ENCODE measurements at places on chromosomes 13 and 19.

- no peak for DNase-seq
Measured at GRCh38 chr19:13831537-13832467, 36.6 kb downstream of the ZSWIM4 start.

GRCh38 chr13:109734002-109734785 lies 52.2 kb downstream of the IRS2 start:
- no peak for DNase-seq

DNA sequence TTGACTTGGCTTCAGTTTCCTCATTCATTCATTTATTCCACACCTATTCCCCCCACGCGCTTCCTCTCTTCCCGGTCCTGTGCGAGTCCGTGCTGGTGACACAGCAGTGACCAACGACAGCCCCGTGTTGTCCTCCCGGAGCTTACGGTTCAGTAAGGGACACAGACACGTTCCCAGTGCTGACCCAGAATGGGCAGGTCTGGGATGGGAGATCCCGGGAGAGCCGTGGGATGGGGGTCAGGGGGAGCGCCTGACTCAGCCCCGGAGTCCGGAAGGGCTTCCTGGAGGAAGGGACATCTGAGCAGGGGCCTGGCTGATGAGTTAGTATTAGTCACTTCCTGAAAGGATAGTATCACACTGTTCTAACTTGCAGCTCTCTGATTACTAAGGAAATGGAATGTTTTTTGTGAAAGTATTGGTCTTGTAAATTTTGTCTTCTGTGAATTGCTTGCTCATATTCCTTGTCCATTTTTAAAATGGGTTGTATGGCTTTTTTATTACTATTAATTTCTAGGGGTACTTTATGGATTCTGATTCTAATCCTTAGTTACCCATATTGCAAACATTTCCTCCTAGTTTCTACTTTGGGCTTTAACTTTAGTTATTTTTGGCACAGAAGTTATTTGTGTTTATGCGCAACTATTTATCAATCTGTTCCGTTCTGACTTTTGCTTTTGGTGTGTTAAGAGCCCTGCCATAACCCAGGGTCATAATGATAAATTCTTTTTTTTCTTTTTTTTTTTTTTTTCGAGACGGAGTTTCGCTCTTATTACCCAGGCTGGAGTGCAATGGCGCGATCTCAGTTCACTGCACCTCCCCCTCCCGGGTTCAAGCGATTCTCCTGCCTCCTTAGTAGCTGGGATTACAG lies 708 bp upstream of the ERCC1 start:
- no peak for DNase-seq

DNA sequence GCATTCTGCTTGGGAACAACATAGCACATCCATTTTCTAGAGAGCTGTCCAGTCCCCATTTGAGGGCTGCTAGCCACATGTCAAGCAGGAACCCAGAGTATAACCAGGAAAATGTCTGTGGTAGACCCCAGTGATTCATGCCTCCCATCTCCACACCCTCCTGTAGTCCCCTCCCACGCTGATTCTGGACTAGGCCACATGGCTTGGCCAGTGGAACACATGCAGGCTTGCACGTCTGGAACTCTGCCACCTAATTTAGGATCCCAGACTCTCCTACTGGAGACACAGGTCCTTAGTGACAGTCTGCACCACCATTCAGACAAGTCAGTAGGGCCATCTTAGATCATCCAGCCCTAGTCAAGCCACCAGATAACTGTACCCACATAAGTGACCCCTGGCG lies 149.8 kb downstream of the ZIC5 start:
- DNase-seq: no peak

DNA sequence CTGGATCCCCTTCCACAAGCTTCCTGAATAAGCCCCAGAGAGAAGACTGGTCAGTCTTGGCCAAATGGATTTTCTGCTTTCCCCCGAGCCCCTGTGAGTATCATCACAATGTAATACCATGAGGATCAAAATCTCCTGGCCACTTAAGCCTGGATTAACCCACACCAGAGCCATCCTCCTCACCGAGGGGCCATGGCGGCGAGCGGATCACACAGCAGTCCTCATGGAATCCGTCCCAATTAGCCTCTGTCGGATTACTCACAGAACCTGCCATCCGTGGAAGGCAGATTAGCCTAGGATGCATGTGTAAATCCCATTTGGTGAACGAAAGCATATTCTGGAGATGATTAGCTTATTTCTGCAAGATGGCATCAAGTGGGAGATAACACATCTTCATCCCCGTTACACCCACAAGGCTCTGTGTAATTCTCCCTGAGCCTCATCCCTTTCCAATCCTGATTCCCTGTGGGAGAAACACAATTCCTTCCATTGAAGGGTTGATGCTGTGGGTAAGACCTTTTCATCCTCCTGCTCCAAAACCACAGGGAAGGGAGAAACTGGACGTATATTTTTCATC lies 42.5 kb downstream of the GNG7 start:
- no peak for DNase-seq

GRCh38 chr19:7916955-7917266 lies 2.3 kb downstream of the TGFBR3L start:
- DNase-seq: no peak

DNA sequence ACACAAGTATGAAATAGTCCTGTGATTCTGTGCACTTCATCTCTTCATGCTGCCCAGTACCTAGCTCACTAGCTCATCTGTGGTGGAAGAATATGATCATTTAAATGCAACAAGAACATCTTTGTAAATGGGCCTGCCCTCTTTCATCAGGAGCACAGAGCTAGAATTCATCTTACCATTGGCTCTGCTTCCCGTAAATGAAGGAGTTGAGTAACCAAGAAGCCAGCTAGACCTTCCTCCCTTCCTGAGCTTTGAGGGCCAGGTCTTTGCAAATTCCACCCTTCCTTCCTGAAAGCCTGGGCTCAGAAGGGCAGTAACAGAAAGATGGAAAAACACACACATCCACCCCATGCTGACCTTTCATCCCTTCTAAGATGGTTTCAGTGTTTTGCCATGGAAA lies 82.0 kb downstream of the FRY start:
- no peak for DNase-seq

GRCh38 chr19:16435238-16435917 lies 36.4 kb downstream of the EPS15L1 start:
- DNase-seq: no peak

GRCh38 chr13:109211616-109212015 lies 574.8 kb downstream of the IRS2 start:
- no peak for DNase-seq

- no peak for DNase-seq
Measured at GRCh38 chr13:77513719-77514335, 21.7 kb upstream of the SCEL start.

GRCh38 chr19:49712397-49712859 lies 21.5 kb downstream of the CPT1C start:
- no peak for DNase-seq

- DNase-seq: no peak
Measured at GRCh38 chr13:50361282-50361681, 346.0 kb downstream of the KCNRG start.

- DNase-seq: no peak
Measured at GRCh38 chr19:6720369-6721137, at the start of gene C3. TSS of gene C3 (minus strand) at chr19:6720650. CDS start at chr19:6720589, 61 bp downstream.

Data from activated T-cell treated with anti-CD3 and anti-CD28 coated beads for 24 hours (primary cell).